ENCODE measurements at places on chromosomes 6 and 20.

- no peak for DNase-seq
Measured at GRCh38 chr6:105384004-105384403, 18.9 kb downstream of the PREP start.

- no peak for DNase-seq
Measured at GRCh38 chr6:151749341-151749740, 58.1 kb upstream of the ESR1 start.

DNA sequence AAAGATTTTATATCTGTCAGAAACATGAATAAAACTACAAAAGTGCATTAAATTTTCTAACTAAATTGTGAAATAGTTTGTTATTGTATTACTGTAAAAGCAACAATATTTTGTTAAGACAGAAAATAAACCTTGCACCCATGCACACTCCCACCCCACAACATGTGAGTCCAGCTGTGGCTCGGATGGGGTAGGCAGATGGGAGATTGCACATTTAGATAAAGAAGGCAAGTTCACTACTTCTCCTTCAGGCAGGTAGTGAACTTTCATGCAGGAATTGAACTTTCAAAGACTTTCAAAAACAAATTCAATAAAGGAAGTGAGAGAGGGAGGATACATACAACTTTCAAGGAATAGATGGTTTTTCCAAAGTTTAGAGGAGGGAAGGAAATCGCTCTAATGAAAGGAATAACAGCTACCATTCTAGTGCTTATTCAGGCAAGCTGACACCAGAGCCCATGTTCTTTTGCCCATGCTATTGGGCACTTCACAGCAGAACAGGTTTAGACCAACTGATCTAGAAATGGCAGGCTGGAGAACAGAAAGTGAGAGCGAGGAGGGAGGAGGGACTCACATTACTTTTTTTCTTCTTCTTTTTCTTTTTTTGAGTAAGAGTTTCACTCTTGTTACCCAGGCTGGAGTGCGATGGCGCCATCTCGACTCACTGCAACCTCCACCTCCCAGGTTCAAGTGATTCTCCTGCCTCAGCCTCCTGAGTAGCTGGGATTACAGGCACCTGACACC lies 28.5 kb downstream of the SF3B5 start:
- DNase-seq: no peak

DNA sequence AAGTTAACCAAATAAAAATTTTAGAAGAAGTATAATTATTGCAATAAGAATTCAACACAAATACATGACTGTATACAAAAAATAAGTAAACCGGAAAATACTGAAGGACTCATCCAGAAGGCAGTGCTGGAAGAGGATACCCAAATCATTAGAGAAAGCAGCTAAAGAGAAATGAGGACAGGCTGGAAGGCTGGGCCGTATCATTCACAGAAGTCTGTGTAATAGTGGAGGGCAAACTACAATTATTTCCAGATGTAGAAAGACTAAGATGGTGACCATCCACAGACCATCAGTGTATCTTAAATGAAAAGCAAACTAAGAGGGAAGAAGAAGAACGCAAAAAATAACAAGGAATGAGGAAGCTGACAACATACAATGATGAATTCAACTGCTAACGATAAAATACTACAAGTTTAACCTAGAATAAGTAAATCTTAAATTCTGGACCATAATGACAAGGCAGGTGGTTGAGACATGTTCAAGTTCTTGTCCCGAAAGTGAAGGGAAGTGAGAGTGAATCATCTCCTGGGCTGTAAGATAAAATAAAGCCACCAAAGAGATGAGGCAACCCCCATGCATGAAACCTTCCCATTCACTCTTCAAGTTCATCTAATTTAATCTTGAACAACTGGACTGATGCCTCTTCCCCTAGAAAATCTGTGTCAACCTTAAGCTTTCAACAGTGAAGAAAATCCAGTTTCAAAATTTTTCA lies 71.5 kb downstream of the SLC23A2 start:
- DNase-seq: no peak

DNA sequence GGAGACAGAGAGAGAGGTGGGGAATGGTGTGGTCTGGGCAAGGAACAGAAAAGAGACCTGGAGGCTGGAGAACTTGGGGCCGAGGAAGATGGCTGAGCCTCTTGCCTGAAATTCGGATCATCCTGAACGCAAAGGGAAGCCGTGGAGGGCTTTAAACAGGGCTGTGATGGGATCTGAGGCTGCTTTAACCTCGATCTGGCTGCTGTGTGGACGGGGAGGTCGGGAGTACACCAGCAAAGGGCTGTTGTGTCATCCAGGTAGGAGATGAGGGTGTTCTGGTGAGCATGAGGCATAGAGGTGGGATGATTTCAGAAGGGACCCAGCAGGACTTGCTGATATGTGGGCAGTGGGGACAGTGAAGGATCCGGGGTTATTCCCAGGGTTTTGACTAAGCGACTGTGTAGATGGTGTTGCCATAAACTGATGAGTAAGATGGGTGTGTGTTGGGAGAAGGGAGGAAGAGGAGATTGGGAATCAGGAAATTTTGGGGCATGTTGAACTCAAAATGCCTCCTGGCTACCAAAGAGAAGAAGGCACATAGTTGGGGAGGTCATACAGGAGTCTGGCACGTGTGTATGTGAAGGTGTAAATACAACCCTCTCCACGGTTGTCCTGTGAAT lies 158.5 kb downstream of the NFATC2 start:
- no peak for DNase-seq

- DNase-seq: peak; percentile 75
Measured at GRCh38 chr6:32785781-32786533, 22.6 kb upstream of the HLA-DQB2 start.

GRCh38 chr6:89050155-89050554 lies 30.4 kb upstream of the PNRC1 start:
- no peak for DNase-seq

GRCh38 chr6:136790411-136791295 lies 1.6 kb downstream of the MAP3K5 start:
- no peak for DNase-seq

GRCh38 chr6:2999618-3000557 lies at the start of gene NQO2:
Gene NQO2, plus strand, starts transcription at chr6:2999894. Its CDS starts 6,659 bp downstream, at chr6:3006553.
- peak; percentile 96 for DNase-seq

GRCh38 chr6:157859775-157860504 lies 36.9 kb downstream of the SNX9 start:
- no peak for DNase-seq

DNA sequence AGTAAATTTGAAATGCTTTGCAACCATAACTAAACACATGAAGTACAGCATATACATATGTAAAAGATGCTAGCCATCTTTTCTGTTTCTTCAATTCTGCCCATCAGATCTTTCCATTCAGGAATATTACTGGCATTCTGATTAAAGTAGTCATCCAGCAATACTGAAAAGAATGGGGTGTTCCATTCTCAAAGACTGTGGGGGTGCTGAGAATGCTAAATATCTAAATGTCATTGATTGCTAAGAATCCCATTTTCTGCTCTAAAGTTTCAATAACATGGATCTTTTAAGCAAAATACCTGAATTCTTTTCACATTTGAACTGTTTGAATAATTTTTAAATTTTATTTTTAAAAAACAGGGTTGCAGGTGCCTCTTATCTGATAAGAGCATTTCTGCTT lies 6.2 kb downstream of the RSPO3 start:
- DNase-seq: no peak

- peak; percentile 77 for DNase-seq
Measured at GRCh38 chr6:136921936-136922684, at the start of gene SLC35D3. Gene SLC35D3, plus strand, starts transcription at chr6:136922301. Its CDS starts 128 bp downstream, at chr6:136922429.

- DNase-seq: no peak
Measured at GRCh38 chr6:26592649-26593048, 4.1 kb upstream of the ABT1 start.

DNA sequence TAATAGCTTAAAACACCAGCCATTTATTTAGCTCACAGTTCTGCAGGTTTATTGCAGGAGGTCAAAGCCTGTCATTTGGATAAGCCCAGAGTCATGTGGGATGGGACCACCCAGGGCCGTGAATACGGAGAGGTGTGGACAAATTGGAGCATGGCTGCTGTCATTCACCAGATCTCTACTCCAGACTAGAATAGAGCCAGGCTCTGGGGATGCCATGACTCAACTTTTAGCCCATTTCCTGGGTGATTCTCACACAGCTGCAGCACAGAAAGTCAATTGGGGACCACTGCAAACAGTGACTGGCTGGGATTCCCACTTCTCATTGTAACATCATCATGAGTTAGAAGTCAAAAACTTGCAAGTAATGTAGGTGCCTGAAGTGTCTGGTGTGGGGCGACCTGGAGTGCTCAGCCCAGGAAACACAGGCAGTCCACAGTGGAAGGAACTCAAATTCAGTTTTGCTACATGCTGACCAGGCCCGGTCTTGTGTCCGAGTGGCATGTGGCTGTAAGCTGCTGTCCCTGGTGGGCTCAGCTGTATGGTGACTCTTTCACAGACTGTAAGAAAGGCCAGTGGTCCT lies 174.3 kb downstream of the SCP2D1 start:
- DNase-seq: no peak

- no peak for DNase-seq
Measured at GRCh38 chr6:168582571-168582981, 141.6 kb downstream of the SMOC2 start.

DNA sequence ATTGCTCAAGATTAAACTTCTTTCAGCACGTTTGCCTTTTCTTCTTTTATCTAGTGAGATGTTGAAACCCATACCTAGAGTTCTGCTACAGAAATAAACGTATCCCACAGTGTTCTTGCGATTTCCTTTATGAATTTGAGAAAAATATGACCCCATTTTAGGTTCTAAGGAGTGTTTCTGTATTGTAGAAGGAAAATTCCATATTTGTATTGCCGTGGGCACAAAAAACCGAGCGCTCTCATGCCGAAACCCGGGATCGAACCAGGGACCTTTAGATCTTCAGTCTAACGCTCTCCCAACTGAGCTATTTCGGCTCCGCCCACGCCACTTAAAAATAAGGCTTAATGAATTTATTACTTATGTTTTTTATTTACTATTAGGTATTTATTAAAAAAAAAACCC lies 23.7 kb downstream of the ZNF311 start:
- DNase-seq: peak; percentile 90

GRCh38 chr20:2795451-2795850 lies 5.0 kb downstream of the CPXM1 start:
- no peak for DNase-seq

DNA sequence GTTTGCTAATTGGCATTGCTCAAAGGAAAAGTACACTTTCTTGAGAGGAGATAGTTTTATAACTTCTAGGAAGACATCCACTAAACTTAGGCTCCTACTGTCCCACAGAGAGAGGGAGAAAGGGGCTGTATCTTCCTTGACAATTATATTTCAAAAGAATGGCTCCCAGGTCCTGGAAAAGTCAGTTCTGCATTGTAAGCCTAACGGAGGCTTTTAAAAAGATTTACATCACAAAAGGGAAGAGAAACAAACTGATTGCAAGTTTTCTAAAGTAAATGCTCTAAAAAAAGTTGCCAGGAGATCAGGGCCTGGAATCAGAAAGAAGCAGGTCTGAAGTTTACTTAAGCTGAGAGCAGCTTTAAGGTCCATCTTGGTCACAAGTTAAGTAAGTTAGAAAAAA lies 839.5 kb downstream of the FRK start:
- DNase-seq: no peak

GRCh38 chr6:56570413-56571359 lies 72.0 kb downstream of the DST start:
- DNase-seq: peak; percentile 51

- DNase-seq: no peak
Measured at GRCh38 chr20:59657459-59658046, 53.2 kb downstream of the PHACTR3 start.

GRCh38 chr20:35277127-35277526 lies 795 bp downstream of the MMP24OS start:
- DNase-seq: no peak

DNA sequence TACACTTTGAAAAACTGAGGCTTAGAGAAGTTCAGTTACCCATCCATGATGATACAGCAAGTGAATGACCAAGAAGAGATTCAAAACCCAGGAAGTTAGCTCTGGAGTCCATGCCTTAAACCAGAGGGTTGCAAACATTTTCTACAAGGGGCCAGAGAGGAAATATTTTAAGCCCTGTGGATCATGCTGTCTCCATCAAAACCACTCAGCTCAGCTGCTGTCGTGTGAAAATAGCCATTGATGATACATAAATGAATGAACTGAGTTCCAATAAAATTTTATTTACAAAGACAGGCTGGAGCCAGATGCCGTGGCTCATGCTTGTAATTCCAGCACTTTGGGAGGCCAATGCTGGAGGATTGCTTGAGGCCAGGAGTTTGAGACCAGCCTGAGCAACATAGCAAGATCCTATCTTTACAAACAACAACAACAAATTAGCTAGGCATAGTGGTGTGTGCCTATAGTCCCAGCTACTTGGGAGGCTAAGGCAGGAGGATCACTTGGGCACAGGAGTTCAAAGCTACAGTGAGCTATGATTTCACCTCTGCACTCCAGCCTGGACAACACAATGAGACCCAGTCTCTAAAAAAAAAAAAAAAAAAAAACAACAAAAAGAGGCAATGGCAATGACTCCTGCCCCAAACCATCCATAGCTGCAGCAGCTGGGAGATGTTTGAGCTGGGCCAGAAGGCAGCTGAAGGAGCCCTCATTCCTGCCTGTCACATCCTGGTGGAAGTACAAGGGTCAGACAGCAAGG lies 44.1 kb upstream of the RIN2 start:
- no peak for DNase-seq

GRCh38 chr6:85417336-85417735 lies 32.5 kb upstream of the NT5E start:
- no peak for DNase-seq

DNA sequence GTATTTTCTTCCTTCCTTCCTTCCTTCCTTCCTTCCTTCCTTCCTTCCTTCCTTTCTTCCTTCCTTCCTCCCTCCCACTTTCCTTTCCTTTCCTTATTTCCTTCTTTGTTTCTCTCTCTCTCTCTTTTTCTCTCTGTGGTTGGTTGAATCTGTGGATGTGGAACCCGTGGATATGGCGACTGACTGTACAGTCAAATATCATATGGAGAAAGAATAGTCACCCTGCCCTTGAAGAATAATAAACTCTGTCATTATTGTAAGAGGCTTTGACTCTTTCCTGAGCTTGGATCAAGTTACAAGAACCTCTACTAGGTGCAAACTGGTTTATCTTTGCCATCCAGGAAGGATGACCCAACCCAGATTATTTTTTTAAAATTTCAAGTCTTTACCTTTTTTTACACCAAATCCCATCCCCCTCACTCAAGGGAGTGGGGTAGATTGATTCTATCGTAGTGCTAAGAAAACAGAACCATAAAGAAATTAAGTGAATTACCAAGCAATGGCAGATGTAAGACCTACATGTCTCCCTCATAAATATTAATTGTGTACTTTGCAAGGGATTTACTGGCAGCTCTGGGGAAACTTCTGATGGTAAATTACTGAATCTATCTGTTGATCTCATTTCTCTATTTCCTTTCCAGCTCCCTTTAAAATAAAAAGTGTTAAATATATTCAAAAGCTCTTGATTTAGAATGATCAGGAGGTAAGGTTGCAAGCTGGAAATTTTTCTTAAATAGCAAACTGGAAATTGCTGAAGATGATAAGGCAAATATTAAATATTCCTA lies 667.5 kb downstream of the UTRN start:
- DNase-seq: no peak

GRCh38 chr20:23361119-23361475 lies 885 bp upstream of the GZF1 start:
- DNase-seq: peak; percentile 67

GRCh38 chr20:2038161-2038560 lies 44.3 kb upstream of the PDYN start:
- no peak for DNase-seq

All from suppressor macrophage (primary cell).